Endothelial cell (in vitro differentiated cells): ENCODE measurements at places on chromosomes 6 and 20.

DNA sequence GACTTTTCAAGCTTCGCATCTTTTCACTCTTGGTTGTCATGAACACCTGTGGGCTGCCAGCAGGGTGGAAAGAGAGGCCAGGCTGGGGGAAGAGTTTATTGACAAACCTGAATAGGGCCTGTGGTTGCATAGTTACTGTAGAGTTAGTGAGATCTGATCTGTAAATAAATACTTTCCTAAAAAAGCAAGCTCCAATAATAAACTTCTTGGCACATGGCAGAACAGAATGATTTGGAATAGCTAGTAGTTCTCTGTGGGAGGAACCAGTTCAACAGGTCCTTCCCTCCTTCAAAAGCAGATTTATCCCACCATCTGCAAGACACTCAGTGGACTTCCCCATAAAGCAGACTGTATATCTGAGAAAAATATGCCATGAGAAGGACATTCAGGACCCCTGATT is 445.0 kb downstream of the HACE1 start:
- no peak for DNase-seq

DNA sequence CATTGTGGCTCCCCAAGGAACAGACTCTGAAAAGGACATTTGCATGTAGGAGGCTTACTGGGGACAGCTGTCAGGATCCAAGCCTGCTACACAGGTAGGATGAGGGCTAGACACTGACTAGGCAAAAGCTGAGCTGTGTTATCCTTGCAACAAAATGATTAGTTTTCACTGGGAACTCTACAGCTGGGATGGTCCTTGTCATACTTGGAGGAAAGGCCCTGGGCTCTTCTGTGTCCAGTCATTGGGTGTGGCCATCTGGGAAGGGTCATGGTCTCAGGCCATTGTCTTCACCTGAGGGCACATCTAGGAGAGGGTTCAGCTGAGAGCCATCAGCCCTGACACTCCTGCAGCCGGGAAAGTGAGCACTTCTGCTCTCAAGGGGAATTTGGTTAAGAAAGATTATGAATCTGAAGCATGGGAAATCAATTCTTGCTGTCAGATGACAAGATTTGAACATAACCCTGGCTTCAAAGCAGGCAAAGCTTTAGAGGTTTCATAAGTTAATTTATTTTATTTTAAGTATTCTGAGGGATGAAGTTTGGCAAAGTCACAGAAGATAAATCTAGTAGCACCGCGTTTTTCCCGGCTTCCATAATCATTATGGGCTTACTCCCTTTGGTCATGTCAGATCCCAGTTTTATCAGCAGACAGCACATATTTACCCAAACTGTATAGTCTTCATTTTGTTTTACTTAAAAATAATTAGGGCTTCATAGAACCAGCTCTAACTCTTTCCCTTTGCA is 78.4 kb upstream of the SLC22A23 start:
- DNase-seq: no peak

DNA sequence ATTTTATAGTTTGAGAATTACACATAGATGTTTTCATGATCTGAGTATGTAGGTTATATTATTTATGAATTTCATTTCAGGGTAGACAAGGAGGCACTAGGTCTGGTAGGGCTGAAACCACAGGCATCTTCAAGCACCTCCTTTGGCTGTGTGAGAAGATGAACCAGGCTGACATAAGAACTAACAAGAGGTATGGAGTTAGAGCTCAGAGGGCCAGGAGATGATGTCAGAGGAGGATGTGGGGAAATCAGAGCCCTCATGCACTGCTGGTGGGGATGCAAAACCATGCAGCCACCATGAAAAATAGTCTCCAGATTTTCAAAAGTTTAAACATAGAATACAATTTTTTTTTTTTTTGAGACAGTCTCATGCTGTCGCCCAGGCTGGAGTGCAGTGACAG is 13.6 kb upstream of the RIPOR3 start:
- DNase-seq: no peak

DNA sequence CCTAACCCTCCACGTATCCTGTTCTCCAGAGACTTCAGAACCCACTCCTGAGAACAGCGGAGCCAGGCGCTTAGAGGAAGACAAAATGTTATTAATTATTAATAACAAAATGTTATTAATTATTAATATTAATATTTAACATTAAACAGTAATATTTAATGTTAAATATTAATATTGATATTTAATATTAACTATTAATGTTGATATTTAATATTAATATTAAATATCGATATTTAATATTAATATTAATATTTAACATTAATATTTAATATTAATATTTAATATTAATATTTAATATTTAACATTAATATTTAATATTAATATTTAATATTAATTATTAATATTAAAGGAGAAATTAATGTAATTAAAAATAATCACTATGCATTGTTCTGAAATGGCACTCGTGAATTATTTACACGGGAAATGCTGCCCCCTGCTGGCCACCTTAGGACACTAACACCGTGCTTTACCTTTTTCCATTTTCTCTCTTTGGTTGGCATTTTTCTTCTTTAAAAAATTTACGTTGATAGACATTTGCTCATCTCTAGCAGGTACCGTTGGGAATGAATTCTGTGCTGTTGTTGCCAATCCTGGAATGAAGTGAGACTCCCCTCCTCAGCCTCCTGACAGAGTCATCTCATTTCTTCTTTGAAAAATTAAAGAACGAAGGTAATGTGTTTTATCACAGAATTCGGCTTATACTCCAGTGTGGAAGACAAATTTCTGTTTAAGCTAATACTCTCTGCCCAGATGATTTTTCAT is 7.5 kb upstream of the GGTLC1 start:
- peak; percentile 43 for DNase-seq

- DNase-seq: no peak
Measured at GRCh38 chr20:652615-653109, 338 bp downstream of the SRXN1 start.

- DNase-seq: peak; percentile 61
Measured at GRCh38 chr6:17280552-17281090, 540 bp upstream of the RBM24 start.
